Activated CD4-positive, alpha-beta T cell treated with anti-CD3 and anti-CD28 coated beads for 4 hours (primary cell): ENCODE measurements at places on chromosomes 6 and 20.

DNA sequence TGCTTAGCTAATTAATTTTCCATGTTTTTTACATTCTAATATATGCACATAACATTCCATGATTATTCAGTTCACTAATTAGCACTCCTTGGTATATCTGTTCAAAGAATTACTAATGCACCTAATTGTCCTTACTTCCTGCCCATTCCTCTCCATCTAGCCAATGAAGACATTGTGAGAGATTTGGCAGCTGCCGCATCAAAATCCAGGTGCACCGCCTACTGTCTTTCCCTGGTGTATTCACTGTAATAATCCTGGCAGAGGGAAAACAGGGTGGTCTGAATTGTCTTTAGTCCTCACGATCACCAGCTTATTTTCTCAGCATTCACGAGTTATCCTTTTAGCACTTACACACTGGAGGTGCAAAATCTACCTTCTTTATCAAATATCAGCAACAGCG, 61.0 kb upstream of the SCGN start:
- DNase-seq, result no peak

GRCh38 chr20:57505979-57506378, 19.0 kb downstream of the CTCFL start:
- no peak for DNase-seq

- no peak for DNase-seq
Measured at GRCh38 chr6:79824202-79824601, 123.2 kb downstream of the ELOVL4 start.

GRCh38 chr6:44226368-44227147, 3.2 kb downstream of the SLC29A1 start:
- DNase-seq, result no peak

DNA sequence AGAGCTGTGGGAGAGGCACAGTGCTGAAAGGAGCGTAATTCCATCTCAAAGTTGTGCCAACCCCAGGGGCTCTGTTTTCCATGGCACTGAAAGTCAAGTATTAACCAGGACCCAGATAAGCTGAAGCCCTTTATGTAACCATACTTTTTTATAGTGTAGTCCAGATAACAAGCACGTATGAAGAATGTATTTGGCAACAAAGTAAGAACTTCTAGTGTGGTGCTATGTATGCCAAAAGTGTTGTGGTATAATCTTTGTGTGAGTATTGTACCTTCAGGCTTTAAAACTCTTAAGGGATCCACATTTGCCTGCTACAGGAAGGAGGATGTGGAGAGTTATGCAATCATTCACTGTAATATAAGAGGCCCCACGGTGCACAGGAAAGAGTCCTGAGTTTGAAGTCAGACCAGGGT, 129.4 kb downstream of the IBTK start:
- no peak for DNase-seq

- no peak for DNase-seq
Measured at GRCh38 chr6:52545406-52546119, 31.3 kb downstream of the TRAM2 start.

DNA sequence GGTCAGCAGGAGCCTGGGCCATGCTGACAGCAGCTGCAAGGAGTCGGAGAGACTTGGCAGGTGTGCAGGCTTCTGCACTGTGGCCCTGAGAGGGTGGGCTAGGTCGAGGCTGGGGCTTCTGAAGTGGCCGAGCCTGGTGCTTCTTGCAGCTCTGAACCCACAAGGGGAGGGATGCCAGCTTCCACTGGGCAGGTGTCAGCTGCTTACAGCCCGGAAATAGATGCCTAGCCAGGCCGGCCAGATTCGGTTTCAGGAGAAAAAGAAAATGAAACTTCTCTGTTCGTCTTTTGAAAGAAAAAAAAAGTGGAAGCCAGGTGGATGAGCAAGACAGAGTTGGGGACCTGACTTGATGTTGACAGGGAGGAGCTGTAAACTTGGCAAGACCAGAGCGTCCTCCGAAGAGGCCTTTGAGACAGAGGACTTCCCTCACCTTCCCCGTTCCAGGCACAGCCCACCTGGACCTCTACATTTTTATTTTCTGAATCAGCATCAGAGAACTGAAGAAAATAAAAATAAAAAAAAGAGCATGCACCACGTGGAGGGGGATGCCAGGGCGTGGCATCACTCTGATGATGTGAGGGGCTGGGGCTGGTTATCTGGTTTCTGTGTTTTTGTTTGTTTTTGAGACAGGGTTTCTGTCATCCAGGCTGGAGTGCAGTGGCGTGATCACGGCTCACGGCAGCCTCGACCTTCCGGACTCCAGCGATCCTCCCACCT, at the start of gene ZBP1:
ZBP1 (minus strand) TSS at position 153 of the 717 bp plus-strand sequence; CDS start at position 22, 131 bp downstream.
- DNase-seq, result peak; percentile 37

DNA sequence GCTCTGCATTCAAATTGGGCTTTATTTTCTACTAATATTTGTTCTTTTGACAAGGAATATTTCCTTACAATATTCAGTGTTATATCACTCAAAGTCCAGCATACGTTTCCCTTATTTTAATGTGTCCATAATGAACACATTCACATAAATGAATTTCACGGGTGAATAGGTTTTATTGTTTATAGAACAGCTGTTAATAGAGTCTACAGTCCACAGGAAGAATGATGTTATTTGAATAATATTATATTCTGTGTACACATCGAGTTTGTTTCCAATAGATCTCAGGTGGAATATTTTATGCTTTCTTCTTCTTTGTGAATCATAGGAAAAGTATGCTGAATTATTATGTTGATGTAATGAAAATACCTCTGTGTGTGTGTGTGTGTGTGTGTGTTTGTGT, 582.4 kb downstream of the CDH26 start:
- DNase-seq, result no peak

DNA sequence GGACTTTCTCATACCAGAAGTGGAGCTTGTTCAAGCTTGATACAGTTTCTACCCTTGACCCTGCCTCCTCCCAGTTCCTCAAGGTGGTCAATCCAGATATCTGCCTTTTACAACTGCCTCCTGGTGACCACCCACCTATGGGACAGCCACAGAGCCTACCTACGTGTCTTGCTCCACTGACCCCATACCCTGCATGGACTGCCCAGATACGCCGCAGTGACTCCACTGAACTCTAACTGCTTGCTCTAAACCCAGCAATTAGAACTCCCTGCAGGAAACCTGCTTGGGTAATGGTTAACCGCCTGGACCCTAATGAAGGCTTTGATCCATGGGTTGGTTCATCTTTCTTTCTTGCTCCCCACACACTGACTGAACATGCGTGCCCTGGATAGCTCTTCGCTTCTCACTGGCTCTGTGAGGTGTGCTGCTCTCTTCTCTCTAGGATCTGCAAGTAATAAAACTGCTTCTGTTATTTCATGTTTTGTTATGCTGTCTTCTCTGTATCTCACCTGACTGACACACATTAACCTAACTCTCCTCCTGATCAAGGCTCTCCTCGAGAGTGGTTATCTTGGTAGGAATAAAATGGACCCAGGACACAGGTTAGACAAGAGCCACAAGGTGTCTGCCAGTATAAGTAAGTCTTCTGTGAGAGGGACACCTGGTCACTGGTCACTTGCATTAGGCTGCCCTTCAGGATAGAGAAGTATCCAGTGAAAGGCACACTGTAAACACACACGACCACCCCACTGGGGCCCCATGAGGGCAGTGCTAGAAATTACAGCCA, 79.2 kb downstream of the CHD6 start:
- no peak for DNase-seq

DNA sequence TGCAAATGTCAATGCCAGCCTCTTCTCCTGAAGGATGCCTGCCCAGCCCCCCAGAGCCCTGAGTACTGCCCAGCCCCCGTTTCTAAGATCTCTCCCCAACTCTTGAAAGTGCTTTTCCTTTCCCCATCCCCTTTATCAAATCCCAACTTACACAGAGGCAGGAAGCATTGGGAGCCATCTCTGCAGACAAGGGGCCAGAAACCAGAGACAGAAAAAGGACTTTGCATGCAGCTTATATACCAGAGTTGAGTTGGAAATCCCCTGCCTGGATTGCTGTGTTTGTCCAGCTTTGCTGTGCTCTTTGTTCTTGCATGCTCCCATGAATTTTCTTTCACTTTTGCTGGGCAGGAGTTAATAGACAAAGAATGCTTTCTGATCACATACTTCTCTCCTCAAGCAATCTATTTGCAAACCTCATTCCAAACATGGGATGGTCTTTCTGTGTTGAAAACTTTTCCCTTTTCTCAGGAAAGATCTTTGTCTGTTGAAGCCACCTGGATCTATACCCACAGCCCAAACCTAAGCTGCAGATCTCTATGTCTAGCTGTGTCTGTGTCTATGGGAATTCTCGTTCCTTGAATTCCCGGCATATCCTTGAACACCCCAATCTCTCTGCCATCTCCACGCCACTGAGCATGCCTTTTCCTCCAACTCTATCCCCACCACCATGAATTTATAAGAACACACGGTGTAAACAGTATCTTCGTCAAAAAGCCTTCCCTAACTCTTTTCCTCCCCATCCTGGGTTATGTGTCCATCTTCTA, at the start of gene UBD:
UBD (minus strand) TSS at position 209 of the 764 bp plus-strand sequence; CDS start at position 178, 31 bp downstream.
- DNase-seq, result no peak

GRCh38 chr6:118551063-118552053, 3.3 kb downstream of the PLN start:
- no peak for DNase-seq

- no peak for DNase-seq
Measured at GRCh38 chr6:110404607-110405006, 10.8 kb downstream of the DDO start.

DNA sequence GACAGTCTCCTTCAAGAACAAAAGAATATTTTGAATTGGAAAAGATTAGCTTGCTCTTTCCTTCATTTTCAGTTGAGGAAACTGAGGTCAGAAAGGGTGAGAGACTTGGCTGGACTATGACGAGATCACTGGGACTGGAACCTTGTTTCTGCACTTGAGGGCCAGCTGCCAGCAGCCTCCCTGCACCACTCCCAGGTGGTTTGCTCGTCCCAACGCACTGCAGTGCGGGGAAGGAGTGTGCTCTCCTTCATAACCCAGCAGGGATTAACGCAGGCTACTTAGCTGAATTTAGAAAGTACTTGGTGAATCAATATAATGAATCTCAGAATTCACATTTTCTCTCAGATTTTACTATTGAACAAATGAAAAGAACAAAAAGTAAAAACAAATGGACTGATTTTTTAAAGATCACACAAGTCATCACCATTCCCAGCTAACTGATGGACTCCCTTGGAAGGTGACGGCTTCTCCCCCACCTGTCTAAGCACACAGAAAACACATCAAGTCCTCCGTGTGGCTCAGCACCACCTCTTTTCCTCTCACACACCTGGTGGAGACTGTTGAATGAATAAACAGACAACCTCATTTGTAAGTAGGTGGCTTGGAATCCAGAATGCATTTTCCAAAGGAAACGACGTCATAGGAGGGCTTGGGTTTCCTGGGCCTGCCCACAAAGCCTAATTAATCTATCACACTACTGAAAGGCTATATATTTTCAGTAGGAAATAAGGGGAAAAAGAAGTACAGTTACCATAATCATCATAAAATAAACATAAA, 121.0 kb downstream of the QRSL1 start:
- DNase-seq, result no peak

DNA sequence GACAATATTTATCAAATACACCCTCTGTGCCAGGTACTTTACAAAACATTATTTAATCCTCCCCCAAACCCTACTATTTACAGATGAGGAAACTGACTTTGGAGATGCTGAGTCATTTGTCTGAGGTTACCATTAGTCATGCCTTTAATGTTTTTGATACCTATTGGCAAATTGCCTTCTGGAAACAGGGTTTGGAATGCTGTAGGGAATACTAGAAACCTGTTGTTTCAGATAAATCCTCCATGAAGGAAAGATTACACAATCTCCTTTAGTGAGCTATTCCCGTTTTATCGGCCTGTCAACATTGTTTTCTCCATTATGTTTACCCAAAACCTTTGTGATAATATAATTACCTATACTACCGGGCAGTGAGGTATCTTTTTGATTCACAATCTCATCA, 93.6 kb upstream of the ADGRF1 start:
- DNase-seq, result no peak

GRCh38 chr6:128827675-128828464, 55.1 kb upstream of the LAMA2 start:
- DNase-seq, result no peak

GRCh38 chr6:56624728-56625069, 18.0 kb downstream of the DST start:
- no peak for DNase-seq

DNA sequence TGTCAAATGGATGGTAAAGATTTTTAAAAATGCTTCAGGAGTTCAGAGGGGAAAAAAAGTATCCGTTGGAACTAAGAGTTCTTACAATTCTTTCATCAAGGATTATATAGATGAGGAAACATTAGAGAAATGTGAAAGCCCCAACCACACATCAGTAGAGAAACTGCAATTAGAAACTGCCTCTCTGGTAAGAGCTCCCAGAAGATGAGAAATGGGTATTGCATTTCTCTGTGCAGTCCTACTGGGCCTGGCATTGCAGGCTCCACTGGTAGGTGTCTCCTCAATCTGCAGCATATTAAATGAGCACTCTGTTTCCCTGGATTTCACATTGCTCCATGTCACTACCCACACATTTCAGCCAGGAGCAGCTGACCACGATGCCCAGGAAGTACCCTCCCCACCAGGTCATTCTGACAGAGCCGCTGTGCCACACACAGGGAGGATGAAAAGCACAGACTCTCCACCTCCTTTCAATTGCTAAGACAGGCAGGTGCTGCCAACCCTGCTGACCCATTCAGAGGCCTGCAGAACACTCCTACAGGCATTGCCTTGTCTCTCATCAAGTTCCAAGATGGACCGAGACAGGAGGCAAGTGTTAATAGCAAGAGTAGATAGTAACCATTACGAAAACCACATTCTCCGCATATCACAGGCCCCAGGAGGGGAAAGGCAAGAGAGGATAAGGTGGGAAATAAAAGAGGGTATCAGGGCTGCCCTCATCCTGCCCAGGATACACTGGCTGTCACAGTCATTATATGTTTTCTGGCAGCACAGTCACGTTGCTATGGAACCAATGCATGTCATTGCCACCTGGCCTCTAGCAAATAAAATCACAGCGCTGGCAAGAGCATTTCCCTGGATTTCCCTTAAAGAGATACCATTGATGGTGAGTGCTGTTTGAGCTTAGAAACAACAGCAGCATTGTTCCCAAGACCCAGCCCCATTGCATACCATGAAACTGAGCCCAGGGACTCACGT, 241.7 kb downstream of the ATXN1 start:
- DNase-seq, result no peak

GRCh38 chr20:58076405-58076804, 152.0 kb downstream of the ANKRD60 start:
- DNase-seq, result no peak

- DNase-seq, result no peak
Measured at GRCh38 chr6:36443471-36444428, 950 bp downstream of the KCTD20 start.

DNA sequence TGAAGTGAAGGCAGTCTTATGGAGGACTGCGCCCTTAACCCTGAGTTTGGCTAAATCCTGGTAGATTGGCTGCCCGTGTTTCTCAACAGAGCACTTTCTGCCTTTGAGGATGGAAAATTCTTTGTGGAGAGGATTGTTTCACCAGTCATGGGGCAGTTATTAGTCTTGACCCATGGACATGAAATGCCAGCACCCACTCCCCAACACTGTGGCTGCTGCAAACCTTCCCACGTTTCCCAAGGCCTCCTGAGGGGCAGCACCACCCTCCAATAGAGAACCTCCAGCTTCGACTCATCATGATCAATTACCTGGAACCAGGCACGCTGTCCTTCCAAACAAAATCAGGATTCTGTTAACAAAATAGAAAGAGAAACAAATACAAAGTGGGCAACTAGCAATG, 117.8 kb downstream of the PXDC1 start:
- no peak for DNase-seq

- DNase-seq, result no peak
Measured at GRCh38 chr6:165497472-165497871, 165.6 kb downstream of the PDE10A start.
